ENCODE measurements at places on chromosomes 5 and 9.

GRCh38 chr5:173318881-173319620, 9.2 kb downstream of the STC2 start:
- no peak for DNase-seq

- no peak for DNase-seq
Measured at GRCh38 chr5:10934783-10935355, 173.8 kb upstream of the DAP start.

GRCh38 chr5:94431696-94432095, 186.7 kb downstream of the KIAA0825 start:
- no peak for DNase-seq

DNA sequence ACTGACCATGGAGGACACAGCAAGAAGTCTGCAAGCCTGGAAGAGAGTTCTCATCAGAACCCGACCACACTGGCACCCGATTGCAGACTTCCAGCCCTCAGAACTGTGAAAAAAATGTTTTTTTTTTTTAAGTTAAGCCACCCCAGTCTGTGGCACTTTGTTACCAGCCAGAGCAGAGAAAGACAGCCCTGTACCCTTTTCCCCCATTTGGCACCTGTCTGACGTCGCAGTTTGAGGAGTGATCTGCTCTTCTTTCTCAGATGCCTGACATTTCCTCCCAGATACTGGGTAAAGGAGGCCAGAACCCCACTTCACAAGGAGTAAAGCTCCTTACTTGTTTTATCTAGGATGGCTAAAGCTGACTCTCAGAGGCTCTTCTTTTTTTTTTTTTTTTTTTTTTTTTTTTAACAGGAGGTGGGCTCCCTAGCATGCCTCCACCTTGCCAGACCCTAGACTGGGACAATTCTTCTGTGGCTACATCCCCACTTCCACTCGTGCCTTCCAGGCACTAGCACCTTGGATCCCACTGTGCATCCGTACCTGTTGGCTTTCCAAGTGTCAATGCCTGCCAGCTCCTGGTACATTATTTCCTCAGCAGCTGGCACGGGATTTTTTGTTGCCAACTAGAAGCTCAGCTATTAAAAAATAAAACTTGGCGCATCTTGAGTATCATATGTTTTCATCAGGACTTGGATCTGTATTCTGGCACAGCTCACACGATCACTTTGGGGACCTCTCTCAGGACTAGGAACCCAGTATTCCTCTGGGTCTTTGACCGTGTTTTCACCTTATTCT, 14.4 kb downstream of the CAMK4 start:
- no peak for DNase-seq

GRCh38 chr9:113345190-113345589, 4.2 kb upstream of the BSPRY start:
- no peak for DNase-seq

DNA sequence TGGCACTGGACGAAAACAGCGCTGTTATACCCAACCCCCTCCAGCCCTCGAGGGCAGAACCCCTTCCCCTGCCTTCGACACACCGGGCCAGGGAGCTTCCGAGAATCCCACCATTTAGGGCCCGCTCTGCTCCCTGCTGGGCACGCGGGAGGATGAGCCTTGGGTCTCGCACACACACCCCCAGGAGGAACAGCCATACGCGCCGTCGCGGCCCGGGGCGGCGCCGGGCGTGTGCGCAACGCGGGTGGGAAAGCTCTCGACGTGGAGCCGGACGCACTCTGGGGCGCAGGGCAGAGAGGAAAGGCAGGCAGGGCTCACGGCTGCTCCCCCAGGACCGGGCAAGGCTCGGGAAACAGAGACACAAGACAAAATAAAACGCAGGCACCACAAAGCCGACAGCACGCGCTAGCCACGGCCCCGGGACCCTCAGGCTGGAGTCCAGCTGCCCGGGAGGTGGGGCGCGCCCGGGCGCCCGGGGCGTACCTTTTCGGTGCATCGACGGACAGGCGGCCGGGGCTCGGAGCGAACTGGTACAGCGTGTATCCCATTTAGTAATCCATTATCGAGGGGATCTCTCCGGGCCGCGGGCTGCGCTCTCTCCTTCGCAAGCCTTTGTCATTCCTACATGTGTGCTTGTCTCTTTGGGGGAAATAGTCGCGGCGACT, 789 bp downstream of the SEMA6A start:
- no peak for DNase-seq

DNA sequence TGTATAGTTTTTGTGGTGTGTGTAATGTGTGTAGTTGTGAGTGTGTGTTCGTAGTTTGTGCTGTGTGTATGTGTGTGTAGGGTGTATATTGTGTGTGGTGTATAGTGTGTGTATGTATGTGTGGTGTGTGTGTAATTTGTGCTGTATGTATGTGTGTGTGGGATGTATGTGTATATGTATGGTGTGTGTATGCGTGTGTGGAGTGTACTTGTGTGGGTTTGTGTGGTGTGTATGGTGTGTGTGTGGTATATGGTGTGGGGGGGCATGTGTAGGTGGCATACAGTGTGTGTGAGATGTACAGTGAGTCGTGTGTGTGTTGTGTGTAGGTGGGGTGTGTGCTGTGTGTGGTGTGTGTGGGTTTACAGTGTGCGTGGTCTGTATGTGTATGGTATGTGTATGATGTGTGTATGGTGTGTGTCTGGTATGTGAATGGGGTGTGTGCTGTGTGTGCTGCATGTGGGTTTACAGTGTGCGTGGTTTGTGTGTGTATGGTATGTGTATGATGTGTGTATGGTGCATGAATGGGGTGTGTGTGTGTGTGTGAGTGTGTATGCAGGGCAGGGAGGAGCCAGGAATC, 125.2 kb downstream of the GADD45G start:
- no peak for DNase-seq

DNA sequence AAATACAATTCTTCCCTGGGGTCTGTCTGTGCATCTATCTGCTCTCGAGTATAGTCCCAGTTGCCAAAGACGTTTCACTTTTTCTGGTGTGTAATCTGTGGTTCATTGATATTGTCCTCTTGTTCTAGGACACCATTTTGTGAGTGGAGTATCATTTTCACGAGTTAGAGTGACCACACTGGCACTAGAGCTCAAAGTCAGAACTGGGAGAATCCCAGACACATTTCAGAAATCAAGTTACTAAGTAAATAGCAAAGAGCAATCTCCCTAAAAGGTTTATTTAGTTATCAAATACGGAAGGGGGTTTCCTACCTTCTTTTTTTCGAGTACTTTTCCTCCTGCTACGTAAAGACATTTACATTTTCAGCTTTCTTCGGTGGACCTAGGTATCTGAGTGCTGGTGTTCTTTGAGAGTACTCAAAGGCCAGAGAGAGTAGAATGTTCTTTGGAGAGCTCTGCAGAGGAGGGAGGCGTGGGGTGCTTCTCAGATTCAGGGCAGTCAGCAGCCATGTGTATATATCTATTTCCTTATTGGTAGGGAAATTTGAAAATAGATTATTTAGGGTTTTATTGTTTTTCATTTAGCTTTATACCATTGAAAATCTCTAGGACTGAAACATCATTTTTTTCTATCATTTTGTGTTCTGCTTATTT, 8.9 kb upstream of the HSPA9 start:
- DNase-seq = no peak

GRCh38 chr9:128082151-128082550, 14.1 kb downstream of the SLC25A25 start:
- no peak for DNase-seq

GRCh38 chr9:2967766-2968165, 123.9 kb upstream of the PUM3 start:
- no peak for DNase-seq

DNA sequence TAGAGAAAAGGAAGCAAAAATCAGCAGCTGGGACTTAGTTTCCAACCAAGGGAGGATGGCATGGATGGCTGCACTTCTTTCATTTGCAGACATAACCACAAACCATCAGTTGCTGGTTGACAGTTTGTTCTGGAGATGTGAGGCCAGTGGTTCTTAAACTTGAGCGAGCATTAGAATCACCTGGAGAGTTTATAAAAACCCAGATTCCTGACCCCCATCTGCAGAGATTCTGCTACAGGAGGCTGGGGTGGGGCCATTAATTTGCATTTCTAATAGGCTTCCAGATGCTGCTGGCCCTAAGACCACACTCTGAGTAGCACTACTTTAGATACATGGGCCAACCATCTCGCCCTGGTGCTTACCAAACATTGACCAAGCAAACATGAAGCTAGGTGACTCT, 60.8 kb downstream of the MARCHF3 start:
- DNase-seq = no peak

DNA sequence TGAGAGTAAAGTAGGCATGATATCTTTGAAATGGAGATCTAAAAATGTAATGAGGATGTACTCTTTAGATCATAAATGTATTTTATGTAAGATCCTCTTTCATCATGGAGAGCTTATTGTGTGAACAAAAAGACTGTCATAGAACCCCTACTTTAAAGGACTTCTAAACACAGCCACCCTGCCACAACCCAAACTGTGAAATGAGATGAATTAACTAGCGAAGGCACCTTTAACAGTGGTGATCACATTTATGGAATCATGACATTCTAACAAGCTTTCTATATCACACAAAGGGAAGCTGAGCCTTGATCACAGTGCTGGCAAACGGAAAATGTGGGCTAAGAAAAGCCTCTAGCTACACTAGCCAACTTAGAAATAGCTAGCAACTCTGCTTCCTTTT, 1585.2 kb downstream of the EFNA5 start:
- no peak for DNase-seq

DNA sequence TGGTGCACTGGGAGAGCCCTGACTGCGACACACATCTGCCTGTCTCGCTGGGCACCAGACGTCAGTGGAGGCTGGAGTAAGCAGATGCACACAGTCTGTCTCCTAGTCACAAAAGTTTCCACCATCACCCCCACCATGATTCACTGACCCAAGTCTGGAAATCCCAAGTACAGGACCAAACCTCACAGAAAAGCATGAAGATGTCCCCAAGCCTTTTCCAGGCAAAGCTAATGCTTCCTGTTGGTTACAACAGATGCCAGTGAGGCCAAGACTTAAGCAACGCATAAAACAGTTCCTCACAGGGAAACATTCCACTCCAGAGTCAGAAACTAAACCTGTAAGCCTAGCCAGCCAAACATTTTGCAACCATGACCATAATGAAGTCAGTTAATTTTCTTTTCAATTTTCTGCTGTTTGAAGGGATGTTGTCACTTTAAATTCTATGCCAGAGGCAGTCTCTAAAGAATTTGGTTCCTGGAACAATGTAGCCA, 259.3 kb upstream of the SLC30A5 start:
- no peak for DNase-seq

DNA sequence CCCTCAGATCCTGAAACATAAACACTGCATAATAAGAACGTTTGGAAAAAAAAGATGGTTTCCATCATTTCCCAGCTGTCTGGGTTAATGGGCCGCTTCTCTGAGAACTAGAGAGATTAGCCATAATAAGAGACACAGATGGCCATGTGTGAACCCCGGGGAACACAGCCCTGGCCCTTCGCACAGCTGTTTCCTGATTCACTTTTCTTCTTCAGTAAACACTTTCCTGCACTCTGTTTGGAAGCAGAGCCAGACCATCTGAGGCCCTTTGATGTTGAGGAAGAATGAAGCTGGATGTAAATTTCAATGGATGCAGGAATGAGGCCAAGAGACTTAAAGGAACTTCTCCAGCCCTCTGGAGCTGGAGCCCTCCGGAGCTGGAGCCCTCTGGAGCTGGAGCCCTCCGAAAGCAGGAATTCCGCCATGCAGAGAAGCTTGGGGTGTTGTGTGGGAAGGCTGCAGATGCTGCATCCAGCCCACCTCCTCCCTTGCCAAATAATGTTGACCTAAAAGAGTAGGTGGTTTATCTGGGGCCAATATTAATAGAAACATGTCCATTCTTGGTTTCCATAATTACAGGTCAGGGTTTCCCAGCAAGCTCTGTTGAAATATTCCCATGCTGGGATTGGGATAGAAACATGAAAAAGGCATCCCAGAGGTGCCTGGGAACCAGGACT, 218.9 kb downstream of the NXNL2 start:
- DNase-seq = no peak

DNA sequence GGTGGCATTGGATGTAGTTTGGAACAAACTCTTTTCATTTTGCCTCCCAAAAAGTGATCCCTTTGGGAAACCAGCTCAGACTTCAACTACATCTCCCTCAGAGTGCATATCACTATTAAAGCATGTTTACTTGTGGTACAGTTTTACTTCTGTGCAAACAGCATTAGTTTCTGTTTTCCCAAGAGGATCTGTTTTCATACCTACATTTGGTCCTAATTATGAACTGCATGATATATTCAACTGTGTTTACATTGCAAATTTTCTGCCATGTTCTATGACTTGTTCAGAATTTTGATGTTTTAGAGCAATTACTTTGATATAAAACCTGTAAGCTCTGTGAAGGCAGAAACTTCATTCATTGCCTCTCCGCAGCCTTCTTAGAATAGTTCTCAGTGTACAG, 681.5 kb upstream of the ACO1 start:
- no peak for DNase-seq

DNA sequence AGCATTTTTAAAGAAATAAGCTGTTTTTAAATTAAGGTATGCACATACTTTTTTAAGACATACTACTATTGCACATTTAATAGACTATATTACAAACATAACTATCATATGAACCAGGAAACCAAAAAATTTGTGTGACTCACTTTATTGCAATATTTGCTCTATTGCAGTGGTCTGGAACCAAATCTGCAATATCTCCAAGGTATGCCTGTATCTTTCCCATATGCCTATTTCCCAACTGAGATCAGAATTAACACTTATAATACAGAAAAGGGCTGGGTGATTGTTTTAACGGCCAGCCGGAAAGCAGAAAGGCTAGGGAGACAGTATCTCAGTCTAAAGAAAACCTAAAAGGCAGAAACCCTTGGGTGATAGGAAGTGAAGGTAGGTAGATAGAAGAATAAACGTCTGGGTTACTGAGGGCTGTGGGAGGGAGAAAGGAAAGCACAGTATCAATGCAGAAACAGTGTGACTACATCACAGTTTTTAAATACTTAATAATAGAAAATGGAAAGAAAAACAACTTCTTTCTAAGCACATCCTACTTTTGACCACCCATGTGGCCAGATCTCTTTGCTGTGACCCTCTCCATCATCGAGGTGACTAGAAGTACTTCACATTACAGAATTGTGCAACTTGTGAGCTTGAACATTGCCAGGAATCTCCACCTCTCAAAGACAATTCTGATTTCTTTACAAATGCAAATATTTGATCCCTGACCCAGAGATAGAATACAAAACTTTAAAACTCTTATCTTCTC, 126.4 kb downstream of the LPAR1 start:
- no peak for DNase-seq

All from naive thymus-derived CD8-positive, alpha-beta T cell (primary cell).